ENCODE measurements at places on chromosomes 6 and 20.

DNA sequence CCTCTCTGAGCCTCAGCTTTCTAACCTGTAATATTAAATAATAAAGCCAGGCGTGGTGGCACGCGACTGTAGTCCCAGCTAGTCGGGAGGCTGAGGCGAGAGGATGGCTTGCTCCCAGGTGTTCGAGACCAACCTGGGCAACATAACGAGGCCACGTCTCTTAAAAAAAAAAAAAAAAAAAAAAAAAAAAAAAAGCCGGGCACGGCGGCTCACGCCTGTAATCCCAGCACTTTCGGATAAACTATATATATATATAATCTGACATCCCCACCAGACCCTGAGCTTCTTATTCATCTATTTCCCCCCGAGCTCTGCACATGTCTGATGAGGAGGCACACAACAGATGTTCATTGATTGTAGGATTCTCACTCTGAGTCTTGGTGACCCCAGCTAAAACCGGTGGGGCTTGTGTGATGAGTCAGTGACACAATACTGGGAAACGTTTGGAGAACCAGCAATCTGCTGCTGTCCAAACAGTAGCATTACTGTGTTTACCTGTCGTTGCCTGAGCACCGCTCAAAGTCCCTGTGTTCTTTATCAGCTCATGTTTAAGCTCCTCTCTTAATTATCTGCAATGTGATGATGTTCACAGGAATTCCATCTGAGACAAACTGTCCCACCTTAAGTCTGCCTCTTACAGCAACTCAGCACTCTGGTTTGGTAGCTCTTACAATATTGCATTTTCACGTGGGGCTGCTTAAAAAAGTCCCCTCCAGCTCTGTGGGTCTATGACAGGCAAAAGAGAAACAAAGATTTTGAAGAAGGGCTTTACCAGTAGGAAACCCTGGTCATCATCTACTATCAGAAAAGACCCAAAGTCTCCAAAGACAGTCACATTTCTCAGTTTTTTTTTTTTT lies 1.0 kb upstream of the SPATA2 start:
- no peak for DNase-seq

DNA sequence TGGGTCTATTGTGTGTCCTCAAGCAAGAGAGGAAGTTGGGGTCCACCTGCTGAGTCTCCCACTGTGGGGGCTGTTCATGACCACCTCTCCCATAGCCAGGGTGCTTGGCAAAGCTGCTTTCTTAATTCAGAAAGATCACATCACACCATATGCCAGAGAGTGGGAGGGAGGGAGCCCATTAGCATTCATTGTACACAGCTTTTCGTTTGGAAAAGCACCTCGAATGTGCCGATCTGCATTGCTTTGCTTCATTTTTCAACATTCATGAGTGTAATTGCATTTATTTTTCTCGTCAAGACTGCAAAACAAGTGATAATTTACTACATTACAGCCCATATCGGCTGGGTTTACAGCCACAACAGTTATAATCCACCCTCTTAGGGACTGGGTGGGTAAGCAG lies 327.3 kb downstream of the PTPRT start:
- no peak for DNase-seq

GRCh38 chr6:105790635-105791034 lies 295.5 kb upstream of the PRDM1 start:
- no peak for DNase-seq

DNA sequence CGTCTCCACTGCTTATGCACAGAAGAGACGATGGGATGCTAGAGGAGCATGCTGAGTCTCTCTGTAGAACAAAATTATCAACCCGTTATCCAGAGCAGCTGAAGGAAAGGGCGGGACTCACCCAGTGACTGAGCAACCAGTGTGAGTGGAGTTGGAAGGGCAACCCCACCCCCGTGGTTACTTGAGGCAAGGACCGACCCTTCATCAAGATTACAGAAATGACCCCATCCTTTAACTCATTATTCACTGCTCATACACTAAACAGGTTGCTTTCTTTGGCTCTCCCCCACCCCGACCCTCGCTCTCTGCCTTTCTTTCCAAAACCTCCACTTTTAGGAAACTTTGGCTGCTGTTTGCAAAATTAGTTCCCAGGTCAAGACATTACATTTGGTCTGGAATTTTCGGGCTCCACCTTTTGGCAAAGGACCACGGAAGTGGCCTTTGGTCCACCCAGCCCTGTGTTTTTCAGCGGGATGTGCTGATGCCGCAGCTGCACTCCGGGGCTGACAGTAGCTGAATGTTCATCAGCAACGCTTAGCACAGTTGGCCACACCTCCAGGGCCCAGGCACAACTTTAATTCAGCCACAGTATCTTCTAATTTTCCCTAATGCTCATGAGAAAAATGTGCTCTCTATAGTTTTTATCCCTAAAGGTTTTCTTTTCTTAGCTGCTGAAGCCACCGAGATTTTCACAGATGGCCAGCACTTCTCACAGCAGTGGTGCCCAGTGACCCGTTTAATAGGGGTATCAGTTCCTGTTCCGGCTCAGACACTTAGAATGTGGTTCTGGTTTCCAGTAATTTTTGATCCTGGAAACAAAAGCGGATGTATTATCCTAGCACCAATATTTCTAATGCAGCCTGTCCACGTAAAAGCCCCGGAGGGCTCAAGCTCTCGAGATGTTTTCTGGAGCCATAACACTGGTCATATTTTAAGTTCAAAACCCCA lies 103.6 kb upstream of the NXT1 start:
- no peak for DNase-seq

DNA sequence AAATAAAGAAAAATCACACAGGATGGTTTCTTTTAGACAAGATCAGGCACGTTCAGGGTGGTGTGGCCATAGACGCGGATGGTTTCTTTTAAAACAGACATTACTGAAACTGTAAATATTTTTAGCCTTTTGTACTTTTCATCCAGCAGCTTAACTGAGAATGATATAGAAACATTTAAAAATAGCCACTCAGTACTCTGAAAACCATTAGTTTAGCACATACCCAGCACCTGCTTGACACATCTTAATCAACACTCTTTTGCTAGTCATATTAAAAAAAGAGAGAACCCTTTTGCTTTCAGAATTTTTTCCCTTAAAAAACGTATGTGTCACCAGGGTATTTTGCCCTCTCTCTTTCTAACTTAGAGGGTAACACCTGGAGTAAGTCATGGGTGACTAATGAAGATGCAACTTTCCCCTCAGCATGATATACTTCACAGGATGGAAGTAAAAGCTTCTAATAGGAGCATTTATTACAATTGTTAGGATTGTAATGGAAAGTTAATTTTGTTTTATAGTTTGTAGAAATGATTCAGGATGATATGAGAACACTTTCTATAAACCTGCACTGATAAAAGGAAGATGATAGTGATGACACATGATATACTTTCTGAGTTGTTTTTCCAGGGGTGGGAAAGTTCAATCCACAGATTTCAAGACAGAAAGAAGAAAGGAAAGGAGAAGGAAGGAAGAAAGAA lies 45.2 kb downstream of the BACH2 start:
- no peak for DNase-seq
